ENCODE measurements at places on chromosomes 4 and X. TPM values are rescaled to one million over a fixed set of nuclear protein-coding genes. Genes with fewer than 3 reads are reported as not detected.

- no peak for DNase-seq
Observed at GRCh38 chr4:126223784-126224407, 909.1 kb downstream of the FAT4 start.

Gene MXRA5
- 30.7 TPM for total RNA-seq

Gene PPP1R2C
- not detected for total RNA-seq

DNA sequence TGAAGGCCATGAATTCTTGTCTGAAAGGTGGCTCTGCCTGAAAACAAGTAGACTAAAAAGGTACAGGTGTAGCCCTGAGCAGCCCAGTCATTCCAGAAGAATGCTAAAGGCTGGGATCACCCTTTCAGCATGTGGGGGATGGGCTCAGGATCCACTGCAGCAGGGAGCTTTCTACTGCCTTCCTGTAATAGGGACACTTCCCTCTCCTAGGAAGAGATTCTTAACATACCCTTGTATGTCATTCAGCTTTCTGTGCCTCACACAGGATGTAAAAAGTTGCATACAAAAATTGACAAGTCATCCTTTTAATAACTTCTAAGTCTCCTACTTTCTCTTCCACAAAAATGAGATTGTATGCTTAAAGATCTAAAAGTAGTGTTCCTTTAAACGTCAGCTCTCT lies 123.3 kb downstream of the ZNF518B start:
- DNase-seq: no peak

Gene NPY5R
- total RNA-seq: 0.20 TPM

Gene UGT2A1
- total RNA-seq: 2.6 TPM

DNA sequence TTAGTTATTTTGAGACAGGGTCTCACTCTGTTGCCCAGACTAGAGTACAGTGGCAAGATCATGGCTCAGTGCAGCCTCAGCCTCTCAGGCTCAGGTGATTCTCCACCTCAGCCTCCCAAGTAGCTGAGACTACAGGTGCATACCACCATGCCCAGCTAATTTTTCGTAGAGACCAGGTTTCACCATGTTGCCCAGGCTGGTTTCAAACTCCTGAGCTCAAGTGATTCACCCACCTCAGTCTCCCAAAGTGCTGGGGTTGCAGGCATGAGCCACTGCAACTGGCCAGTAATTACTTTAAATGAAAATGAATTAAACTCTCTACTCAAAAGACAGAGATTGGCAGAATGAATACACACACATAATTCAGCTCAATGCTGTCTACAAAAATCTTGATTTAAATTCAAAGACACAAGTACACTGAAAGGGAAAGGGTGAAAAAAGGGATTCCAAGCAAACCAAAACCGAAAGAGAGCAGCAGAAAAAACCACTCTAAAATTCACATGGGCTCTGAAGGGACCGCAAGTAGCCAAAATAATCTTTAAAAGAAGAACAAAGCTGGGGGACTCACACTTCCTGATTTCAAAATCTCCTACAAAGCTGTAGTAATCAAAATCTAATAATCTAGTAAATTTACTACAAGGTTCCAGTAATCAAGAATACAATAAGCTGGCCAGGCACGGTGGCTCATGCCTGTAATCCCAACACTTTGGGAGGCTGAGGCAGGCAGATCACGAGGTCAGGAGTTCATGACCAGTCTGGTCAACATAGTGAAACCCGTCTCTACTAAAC lies 11.8 kb upstream of the SPON2 start:
- no peak for DNase-seq

Gene OTC
- not detected for total RNA-seq

DNA sequence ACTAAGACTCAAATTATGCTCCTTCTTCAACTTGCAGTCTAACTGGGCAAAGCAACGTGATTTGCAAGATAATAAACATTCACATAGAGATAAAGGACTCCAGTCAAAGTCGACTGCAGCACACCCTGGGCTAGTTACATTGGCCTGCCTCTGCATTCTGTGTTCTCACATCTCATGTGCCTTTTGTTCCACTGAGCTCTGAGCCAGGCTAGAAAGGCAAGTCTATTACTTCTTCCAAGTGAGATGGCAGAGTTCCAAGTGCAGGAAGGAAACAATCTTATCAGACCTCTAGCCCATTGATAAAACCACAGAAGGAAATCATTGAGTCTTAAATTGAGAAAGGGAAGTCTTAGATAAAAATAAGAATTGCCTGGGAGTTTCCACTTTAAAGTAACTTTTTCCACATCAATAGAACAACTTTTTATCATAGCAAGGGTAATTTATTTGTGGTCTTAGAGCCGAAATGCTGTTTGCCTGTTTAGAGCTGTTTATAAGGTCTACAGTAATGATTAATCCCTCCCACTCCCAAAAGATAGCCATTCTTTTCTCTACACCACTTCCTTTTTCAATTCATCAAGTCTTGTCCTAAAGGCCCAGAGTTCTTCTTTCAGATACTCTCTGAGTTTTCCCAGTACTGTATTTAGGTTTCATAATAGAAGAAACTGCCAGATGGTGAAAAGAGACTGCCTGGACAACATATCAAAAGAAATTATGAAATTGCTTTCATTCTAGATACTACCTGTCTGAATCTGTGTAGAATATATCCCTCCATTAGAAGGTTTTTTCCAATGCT lies 200.2 kb downstream of the GUCY2F start:
- peak; percentile 26 for DNase-seq

Gene NUDT10
- 2.3 TPM for total RNA-seq

DNA sequence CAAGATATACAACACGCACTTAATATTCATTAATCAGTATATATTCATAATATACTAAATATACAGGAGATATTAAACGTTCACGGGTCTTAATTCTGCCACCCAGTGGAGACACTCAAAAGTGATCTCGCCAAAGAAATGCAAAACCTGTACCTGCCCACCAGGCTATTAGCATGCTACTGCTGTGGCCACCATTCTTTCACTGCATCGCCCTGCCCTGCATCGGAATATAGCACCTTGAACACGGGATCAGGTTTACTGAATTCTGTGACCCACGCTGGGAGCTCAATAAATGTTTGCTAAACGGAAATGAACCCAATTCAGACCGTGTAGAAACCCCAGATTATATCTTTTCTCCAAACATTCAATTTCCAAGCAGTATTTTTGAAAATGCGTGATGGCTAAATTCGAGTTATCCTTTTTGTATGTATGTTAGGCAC lies 840 bp upstream of the CLCN3 start:
- peak; percentile 71 for DNase-seq

GRCh38 chrX:24148121-24148520 lies 1.4 kb upstream of the ZFX start:
- DNase-seq: peak; percentile 7

DNA sequence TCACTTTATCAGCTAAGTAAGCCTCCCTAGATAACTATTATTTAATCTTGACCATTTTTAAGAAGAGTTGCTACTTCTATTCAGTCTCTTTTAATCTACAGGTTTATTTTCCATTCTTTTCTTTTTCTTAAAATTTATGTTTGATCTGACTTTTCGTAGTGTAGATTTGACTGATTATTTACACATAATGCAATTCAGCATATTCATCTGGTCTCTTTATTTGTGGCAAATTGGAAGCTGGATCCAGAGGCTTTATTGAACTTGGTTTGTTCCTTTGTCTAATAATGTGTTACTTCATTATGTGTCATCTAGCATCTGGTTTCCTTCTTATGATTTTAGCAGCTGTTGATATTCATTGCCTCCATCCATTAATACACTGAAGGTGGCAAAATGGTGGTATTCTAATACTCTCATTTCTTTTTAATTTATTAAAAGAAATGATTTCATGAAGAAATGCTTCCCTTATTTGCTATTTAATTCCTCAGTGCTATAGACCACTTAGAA lies 113.0 kb downstream of the FBXW7 start:
- DNase-seq: no peak

DNA sequence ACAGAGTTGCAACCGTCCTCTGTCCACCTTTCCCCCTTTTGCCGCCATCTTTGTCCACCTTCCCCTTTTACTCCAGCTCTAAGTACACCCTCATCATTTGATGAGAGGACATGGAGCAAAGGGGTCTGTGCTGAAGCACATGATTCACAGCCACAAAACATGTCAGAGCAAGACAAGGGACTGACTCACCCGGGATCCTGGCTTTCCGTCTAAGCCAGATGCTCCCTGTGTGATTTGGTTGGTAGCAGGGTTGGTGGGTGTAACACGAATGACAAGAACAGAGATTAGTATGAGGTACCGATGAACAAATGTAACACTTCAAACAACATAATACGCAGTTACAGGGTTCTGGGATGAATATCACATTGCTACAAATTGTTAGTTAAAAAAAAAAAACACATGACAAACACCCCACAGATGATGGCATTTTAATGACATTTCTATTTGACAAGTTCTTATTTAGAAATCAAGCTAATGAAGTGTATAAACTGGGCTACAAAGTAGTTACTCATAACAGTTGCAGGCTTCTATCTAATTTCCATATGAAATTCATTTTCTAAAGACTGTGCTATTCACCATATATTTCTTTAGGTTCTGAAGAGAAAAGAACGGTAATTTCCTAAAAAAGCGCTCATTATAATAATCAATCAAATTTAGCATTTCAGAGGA lies 71.4 kb upstream of the ETNPPL start:
- DNase-seq: peak; percentile 21

Measured in skin of body (tissue), 3 donors.